Iris pigment epithelial cell (primary cell): ENCODE measurements at places on chromosomes 7 and 10.

- DNase-seq, result no peak
These were observed 8.9 kb upstream of the ADAM12 start for GRCh38 chr10:126397156-126397555.

GRCh38 chr10:844552-844951 lies 87.0 kb downstream of the LARP4B start:
- peak; percentile 47 for DNase-seq

GRCh38 chr10:110498982-110499795 lies 1.5 kb downstream of the DUSP5 start:
- peak; percentile 62 for DNase-seq

- no peak for DNase-seq
These were observed 107.5 kb upstream of the NPS start for GRCh38 chr10:127441350-127442219.

- no peak for DNase-seq
These were observed 178.8 kb downstream of the NEURL1 start for GRCh38 chr10:103672345-103672744.

- DNase-seq, result peak; percentile 83
These were observed at the start of gene KBTBD2 for GRCh38 chr7:32891043-32891799. Gene KBTBD2 (minus strand): TSS chr7:32891760. CDS start chr7:32879604, 12,156 bp downstream.

GRCh38 chr7:12674053-12674452 lies 13.4 kb upstream of the ARL4A start:
- no peak for DNase-seq

DNA sequence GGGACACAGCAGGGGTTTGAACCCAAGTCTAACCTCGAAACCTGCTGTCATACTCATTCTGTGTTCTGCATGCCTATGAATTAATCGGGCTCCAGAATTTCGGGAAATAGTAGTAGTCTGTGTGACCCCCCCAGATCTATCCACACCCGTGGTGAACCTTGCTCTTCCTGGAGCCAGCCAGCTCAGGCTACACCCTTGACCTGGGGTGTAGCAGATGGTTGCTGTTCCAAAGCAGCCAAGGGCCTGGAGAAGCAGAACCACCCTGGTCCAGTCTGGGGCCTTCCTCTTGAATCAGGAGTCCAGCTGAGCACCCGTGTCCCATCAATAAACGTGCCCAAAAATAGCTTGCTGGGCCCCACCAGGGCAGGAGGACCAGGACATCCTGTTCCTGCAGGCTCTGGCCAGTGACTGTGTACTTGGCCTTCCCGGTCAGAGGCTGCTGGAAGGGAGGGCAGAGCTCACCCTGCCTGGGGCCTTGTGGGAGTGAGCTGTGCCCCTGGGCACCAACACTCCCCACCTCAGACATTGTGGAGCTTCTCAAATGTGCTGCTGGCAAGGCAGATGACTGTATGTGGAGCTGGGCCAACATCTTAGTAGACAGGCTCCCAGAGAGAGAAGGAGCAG lies 101.2 kb upstream of the ZNF716 start:
- DNase-seq, result no peak

DNA sequence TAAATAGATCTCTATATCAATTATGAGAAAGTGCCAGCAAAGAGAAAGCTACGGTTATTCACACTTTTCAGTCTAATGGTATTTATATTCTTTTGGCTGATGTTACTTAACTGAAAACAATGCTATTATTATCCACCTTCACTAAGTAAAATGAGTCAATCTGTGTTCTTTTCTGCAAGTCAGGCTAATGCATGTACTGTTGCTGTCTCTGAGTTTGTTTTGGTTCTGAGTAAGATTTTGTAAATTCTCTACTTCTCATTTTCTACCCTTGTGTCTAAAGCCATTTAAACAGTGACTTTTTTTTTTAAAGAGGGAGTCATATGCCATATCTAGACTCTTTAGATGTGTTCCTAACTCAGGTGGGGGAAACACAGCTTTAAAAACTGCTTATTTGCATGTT lies 7.5 kb downstream of the VWC2 start:
- no peak for DNase-seq

DNA sequence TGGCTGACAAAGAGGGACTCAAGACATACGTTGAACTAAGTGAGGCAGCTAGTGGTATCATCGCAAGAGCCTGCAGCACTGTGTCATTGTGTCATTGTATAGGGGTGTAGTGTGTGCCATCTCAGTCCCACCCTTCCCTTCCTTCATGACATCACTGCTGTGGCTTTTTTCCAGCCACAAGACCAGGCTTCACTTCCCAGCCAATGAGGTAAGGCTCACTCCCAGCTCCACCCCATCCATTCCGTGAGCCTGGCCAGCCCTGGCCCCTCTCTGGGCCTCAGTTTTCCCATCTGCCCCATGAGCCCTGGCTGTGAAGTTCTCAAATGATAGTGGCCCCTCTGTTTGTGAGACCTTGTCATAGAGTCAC lies 134.3 kb upstream of the ZMIZ1 start:
- no peak for DNase-seq

DNA sequence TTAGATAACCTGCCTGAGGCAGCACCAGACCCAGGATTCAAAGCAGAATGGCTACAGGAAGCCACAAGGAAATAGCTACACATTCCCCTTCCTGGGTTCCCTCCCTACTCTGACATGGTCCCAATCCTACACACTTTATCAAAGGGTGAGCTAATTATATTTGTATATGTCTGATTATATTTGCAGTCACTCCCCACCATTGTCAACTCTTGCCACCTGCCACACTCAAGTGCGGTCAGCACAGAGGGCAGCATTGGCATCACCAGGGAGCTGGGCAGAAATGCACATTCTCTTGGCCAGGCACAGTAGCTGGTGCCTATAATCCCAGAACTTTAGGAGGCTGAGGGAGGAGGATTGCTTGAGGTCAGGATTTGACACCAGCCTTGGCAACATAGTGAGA lies 114.1 kb upstream of the PDLIM1 start:
- no peak for DNase-seq

GRCh38 chr7:101664436-101664835 lies 35.3 kb upstream of the MYL10 start:
- no peak for DNase-seq

DNA sequence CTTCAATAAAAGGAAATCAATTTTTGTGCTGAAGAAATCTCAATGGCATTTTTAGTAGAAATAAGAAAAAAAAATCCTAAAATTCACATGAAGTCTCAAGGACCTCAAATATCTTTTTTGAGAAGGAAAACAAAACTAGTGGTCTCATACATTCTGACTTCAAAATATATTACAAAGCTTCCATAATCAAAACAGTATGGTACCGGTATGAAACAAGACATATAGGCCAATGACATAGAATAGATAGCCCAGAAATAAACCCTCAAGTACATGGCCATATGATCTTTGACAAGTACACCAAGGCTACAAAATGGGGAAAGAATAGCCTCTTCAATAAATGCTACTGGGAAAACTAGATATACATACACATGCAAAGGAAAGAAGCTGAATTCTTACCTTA lies 131.8 kb upstream of the GPR22 start:
- DNase-seq, result no peak

- DNase-seq, result peak; percentile 23
These were observed 258.3 kb downstream of the SNX13 start for GRCh38 chr7:17681965-17682364.

DNA sequence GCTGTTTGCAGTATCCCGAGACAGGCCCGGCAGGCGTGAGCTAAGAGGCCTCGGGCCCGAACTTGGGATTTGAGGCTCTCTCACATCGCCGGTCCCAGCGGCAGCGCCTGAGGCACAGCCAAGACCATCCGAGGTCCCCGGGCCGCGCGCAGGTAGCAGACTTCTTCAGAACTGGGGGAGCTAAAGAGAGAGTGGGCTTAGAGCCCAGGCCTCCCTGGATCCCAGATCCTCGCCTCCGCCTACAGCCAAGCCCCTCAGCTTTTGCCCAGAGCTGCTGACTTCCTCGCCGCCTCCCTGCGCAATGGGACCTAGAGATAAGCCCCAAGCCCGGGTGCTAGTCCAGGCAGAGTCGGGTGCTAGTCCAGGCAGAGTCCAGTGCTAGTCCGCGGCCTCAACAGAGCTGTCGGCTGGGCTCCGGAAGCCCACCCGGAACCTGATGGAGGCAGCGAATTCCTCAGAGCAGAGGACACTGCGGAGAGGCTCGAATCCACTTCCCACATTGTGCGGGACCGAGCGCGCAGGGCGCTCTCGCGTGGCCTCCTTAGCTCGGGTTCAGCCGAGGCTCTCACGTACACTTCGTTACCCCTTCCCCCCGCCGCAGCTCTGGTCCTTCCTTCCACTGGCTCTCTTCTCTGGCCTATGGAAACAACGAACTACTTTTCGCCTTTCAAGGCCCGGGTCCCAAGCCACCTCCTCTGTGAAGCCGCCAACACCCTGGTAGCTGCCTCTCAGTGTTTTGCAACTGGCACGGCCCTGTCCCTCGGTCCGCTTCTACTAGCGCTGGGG lies 5.8 kb downstream of the LBX1 start:
- no peak for DNase-seq

GRCh38 chr10:16769331-16769730 lies 47.9 kb downstream of the RSU1 start:
- no peak for DNase-seq

GRCh38 chr10:104807581-104808310 lies 166.7 kb downstream of the SORCS3 start:
- DNase-seq, result no peak

- DNase-seq, result peak; percentile 66
These were observed 188.4 kb upstream of the AGK start for GRCh38 chr7:141362580-141363435.

DNA sequence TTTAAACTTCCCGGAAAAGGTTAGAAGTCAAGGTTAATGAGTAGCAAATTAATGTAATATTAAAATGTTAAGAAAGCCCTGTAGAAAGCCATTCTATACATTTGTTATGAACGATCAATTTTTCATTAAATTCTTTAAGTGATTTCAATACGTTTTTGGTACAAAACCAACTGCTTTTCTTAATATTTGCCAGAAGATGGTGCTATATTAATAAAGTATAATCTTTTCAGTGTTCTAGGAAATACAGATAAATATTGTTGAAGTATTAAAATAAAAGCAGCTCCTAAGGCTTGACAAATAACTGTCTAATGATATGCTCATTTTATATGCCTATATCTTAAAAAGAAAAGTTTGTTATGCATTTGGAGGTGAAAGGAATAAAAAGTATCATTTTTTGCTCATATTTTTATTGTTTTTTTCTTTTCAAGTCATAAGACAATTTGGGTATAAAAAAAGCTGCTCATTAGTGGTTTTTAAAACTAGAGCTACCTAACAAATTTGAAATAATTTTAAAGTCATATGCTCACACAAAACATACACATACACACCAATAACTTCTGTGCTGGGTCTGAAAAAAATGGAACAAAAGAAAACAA lies 130.3 kb upstream of the POT1 start:
- peak; percentile 9 for DNase-seq

- DNase-seq, result no peak
These were observed 942.9 kb downstream of the ANKRD7 start for GRCh38 chr7:119167431-119167830.

DNA sequence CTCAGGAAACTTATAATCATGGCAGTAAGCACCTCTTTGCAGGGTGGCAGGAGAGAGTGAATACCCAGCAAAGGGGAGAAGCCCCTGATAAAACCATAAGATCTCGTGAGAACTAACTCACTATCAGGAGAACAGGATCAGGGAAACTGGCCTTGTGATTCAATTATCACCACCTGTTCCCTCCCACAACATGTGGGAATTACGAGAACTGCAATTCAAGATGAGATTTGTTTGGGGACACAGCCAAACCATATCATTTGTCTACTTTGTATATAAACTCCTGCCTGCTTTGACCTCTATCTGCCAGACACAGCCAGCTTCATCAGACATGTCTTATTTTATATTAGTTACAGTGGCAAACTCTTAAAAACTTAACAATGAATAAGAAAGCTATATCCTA lies 50.4 kb downstream of the ARMC3 start:
- DNase-seq, result no peak

DNA sequence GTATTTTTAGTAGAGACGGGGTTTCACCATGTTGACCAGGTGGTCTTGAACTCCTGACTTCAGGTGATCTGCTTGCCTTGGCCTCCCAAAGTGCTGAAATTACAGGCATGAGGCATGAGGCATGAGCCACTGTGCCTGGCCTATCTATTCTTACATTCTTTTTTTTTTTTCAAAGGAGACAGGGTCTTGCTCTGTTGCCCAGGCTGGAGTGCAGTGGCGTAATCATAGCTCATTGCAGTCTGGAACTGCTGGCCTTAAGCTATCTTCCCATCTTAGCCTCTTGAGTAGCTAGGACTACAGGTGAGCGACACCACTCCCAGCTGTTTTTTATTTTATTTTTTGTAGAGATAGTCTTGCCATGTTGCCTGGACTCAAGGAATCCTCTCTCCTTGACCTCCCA lies 20.5 kb downstream of the RSBN1L start:
- no peak for DNase-seq

- DNase-seq, result no peak
These were observed 103.7 kb upstream of the CTBP2 start for GRCh38 chr10:125264091-125264490.

DNA sequence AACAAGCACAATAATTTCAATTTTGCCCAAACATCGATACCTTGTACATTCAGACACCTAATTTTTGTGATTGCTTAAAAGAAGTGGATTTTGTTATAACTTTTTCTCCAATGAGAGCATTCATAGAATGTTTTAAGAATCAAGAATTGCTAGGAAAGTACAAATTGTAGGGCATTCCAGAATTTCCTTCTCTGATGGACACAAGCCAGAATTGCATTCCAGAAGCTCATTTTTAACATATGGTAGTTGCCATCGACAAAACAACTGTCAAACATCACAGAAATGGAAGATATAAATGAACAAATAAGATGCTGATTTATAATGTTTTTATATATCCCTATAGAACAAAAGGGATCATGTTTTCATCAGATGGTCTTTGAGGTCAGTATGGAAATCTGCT lies 258.4 kb upstream of the NPVF start:
- DNase-seq, result no peak

- DNase-seq, result no peak
These were observed 270.3 kb upstream of the SORCS1 start for GRCh38 chr10:107434854-107435253.

GRCh38 chr10:124943301-124944092 lies 1.6 kb downstream of the ZRANB1 start:
- peak; percentile 94 for DNase-seq

- DNase-seq, result peak; percentile 75
These were observed 3.2 kb downstream of the TNS3 start for GRCh38 chr7:47578579-47579270.

GRCh38 chr7:74178632-74179031 lies 4.5 kb downstream of the EIF4H start:
- DNase-seq, result peak; percentile 33

GRCh38 chr10:95260397-95260881 lies 30.4 kb downstream of the PDLIM1 start:
- DNase-seq, result peak; percentile 98

- no peak for DNase-seq
These were observed 26.5 kb upstream of the C10orf67 start for GRCh38 chr10:23371073-23371472.
